Chondrocyte (in vitro differentiated cells): ENCODE measurements at places on chromosomes 4 and X. TPM values are rescaled to one million over a fixed set of nuclear protein-coding genes. Genes with fewer than 3 reads are reported as not detected.

DNA sequence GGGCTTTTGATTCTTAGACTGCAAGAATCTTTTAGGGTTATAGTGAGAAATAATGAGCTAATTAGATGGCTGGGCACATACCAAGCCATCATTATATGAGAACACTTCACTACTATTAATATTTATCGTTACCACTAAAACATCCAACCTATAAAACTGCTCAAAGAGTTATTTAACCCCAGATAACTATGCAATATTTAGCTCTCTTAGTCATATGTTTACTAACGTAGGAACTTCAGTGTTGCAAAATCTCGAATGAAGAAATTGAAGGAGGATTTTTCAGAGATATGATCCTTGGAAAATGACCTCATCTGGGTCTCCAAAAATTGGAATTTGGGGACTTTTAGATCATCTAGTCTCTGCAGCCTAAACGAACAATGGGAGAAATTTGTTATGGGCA is 265.0 kb upstream of the RPS6KA3 start:
- peaks cover 8% of the 10 kb centered on the region for H3K27me3 ChIP-seq
- peaks cover 33% of the 10 kb centered on the region for H3K4me1 ChIP-seq
- no peak for DNase-seq
- H3K27ac ChIP-seq: no peak overlapping the region

- H3K27ac ChIP-seq: peak overlapping the region; percentile 17
- no peak for DNase-seq
- peaks cover 34% of the 10 kb centered on the region for H3K4me1 ChIP-seq
- no peaks in the 10 kb centered on the region for H3K36me3 ChIP-seq
- no peaks in the 10 kb centered on the region for H3K27me3 ChIP-seq
- H3K4me3 ChIP-seq: no peak overlapping the region
These were observed 108.5 kb downstream of the PHKA2 start for GRCh38 chrX:18875256-18875878.

Gene MAP3K15
- 0.18 to 0.22 TPM in 2 of 3 replicates, not detected in the other for total RNA-seq

Gene FAM47A
- not detected in 3 replicates for total RNA-seq

DNA sequence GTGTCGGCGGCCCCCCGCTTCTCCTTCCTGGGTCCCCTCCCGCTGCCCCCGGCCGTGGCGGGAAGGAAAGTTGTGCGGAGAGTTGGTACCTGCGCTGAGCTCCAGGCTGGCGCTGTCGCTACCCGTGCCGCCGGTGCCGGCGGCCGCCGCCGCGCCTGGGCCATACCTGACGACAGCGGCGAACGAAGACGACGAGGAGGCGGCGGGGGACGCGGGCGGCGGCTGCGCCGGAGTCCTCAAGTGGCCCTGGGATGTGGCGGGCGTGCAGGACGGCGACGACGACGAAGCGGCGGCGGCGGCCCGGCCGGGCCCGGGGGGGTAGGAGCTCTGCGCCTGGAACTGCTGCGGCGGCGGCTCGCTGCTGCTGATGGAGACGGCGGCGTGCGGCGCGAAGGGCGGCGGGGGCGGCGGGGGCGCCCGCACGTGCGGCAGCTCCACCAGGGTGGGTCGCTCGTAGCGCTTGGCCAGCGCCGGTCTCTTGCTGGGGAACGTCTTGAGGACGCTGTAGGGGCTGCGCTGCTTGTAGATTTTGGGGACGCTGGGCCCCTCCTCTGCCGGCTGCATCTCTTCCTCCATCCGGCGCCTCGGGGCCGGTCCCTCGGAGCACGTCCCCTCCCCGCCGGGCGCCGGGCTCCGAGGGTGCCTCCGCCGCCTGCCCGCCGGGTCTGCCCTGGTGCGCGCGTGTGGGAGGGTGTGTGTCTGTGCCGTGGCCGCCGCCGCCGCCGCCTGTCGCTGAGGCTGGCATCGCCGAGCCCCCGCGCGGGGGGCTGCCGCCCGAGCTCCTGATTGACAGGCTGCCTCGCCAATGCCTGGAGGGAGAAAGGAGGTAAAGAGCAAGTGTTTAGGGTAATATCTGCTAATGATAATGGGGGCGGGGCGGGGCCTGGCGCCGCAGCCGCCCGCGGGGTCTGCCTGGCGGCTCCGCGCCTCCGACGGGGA is 618 bp downstream of the BEND4 start:
- peaks cover 59% of the 10 kb centered on the region for H3K27me3 ChIP-seq
- no peak overlapping the region for H3K27ac ChIP-seq
- H3K36me3 ChIP-seq: peaks cover 4% of the 10 kb centered on the region
- DNase-seq: no peak
- peaks cover 20% of the 10 kb centered on the region for H3K4me1 ChIP-seq
- peak overlapping the region; percentile 46 for H3K4me3 ChIP-seq

Gene GAGE1
- total RNA-seq: not detected in 3 replicates

Gene NAP1L3
- total RNA-seq: 33.2 to 52.2 TPM (median 35.4 TPM) in 3 replicates

GRCh38 chr4:8282742-8283141 is 13.2 kb downstream of the HTRA3 start:
- DNase-seq: peak; percentile 87
- H3K27me3 ChIP-seq: peaks cover 3% of the 10 kb centered on the region
- no peak overlapping the region for H3K27ac ChIP-seq
- no peaks in the 10 kb centered on the region for H3K36me3 ChIP-seq
- H3K4me3 ChIP-seq: no peak overlapping the region

- H3K4me3 ChIP-seq: no peak overlapping the region
- no peaks in the 10 kb centered on the region for H3K4me1 ChIP-seq
- peaks cover 8% of the 10 kb centered on the region for H3K36me3 ChIP-seq
- no peak for DNase-seq
These were observed 76.2 kb downstream of the DOCK11 start for GRCh38 chrX:118571836-118572235.

Gene GAGE12E
- not detected in 3 replicates for total RNA-seq

Gene AR
- 3.3 to 4.2 TPM (median 4.0 TPM) in 3 replicates for total RNA-seq

DNA sequence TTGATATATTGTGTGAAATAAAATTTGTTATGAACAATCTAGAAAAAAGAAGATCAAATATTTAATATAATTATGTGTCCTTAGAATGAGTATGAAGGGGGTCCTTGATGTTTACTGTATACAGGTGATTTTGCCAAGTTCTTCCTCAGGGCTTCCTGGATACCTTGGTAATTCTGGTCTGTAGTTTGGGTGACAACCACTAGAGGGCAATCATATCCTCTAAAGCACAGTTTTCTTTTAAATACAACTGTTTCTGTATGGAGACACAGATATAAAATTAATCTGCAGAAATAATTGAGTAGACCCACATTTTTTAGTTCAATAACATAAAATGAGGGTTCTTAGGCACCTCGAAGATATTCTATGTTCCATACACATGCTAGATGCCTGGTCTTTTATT is 157.7 kb downstream of the SPANXN1 start:
- DNase-seq: no peak
- H3K36me3 ChIP-seq: no peaks in the 10 kb centered on the region
- H3K4me1 ChIP-seq: no peaks in the 10 kb centered on the region
- no peaks in the 10 kb centered on the region for H3K27me3 ChIP-seq

Gene EVC2
- total RNA-seq: 2.8 to 5.5 TPM (median 5.5 TPM) in 3 replicates

Gene PDE5A
- total RNA-seq: 7.0 to 21.8 TPM (median 17.0 TPM) in 3 replicates

Gene CHRDL1
- total RNA-seq: 0.51 to 1.2 TPM (median 1.2 TPM) in 3 replicates

Gene SPANXN4
- not detected in 3 replicates for total RNA-seq

DNA sequence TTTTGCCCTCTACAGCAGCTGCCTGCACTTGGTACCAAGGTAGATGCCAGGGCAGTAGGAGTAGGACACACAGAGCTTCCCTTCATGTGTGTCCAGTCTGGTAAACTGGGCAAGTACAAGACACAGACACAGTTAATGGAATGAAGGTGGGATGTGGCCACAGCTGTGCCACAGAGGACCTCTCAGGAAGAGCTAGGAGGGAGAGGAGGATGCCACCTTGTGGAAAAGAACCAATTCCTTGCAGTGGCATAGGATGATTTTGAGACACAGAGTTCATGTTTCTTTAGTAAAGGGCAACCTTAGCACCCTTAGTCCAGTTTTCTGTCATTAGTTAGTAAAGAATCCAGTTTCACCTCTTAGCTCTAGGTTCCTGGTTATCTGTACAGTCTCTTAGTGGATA is 36.3 kb upstream of the TBC1D14 start:
- H3K4me3 ChIP-seq: no peak overlapping the region
- peaks cover 18% of the 10 kb centered on the region for H3K36me3 ChIP-seq
- DNase-seq: no peak
- H3K4me1 ChIP-seq: peaks cover 14% of the 10 kb centered on the region
- H3K27ac ChIP-seq: peak overlapping the region; percentile 59
- no peaks in the 10 kb centered on the region for H3K27me3 ChIP-seq

Gene NPY2R
- not detected in 3 replicates for total RNA-seq

- no peaks in the 10 kb centered on the region for H3K36me3 ChIP-seq
- H3K27ac ChIP-seq: no peak overlapping the region
- no peak for DNase-seq
- no peak overlapping the region for H3K4me3 ChIP-seq
- H3K27me3 ChIP-seq: no peaks in the 10 kb centered on the region
These were observed 68.4 kb downstream of the RHOH start for GRCh38 chr4:40264995-40265909.

Gene ESX1
- total RNA-seq: not detected in 3 replicates

Gene DIPK2B
- total RNA-seq: not detected in 3 replicates

GRCh38 chr4:152165846-152166245 is 370.0 kb downstream of the FBXW7 start:
- no peak for DNase-seq
- no peaks in the 10 kb centered on the region for H3K36me3 ChIP-seq
- no peak overlapping the region for H3K27ac ChIP-seq
- H3K4me3 ChIP-seq: no peak overlapping the region
- H3K4me1 ChIP-seq: no peaks in the 10 kb centered on the region

DNA sequence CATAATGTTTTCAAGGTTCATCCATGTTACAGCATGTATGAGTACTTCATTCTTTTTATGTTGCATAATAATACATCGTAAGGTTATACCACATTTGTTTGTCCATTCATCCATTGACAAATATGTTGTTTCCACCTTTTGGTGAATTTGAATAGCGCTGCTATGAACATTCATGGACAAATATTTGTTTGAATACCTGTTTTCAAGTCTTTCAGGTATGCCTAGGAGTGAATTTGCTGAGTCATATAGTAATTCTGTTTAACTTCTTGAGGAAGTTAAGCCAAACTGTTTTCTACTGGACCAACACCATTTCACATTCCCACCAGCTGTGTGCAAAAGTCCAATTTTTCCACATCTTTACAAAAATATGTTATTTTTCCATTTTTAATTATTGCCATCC is 31.5 kb downstream of the IRS4 start:
- no peak for DNase-seq
- no peaks in the 10 kb centered on the region for H3K4me1 ChIP-seq
- no peak overlapping the region for H3K27ac ChIP-seq
- no peaks in the 10 kb centered on the region for H3K27me3 ChIP-seq
